ENCODE measurements at places on chromosomes 2 and 18.
A peak's percentile ranks its signal among the peaks of the same experiment; 100 is the strongest.

GRCh38 chr2:192398236-192398635, 203.5 kb upstream of the TMEFF2 start:
- no peaks in the 10 kb centered on the region for H3K36me3 ChIP-seq
- H3K27me3 ChIP-seq, result no peaks in the 10 kb centered on the region
- no peaks in the 10 kb centered on the region for H3K4me1 ChIP-seq
- no peak overlapping the region for H3K4me3 ChIP-seq
- DNase-seq, result no peak

DNA sequence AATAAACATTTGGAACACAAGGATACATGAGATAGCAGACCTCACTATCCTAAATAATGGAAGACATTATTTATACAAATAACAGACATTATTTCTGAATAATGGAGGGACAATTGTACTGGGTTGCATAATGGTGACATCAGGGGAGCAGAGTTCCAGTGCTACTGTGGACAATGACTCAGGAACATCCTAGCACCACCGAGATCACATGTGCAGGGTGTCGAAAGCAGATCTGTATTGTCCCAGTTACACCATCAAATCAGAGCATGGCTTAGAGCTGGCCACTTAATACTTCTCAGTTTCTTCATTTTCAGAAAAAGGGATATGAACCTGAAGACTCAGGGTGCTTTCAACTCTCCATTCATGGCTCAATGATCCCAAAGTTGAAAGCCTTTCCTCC, 249.1 kb upstream of the RBMS1 start:
- no peaks in the 10 kb centered on the region for H3K27me3 ChIP-seq
- no peaks in the 10 kb centered on the region for H3K4me1 ChIP-seq
- H3K27ac ChIP-seq, result no peak overlapping the region

DNA sequence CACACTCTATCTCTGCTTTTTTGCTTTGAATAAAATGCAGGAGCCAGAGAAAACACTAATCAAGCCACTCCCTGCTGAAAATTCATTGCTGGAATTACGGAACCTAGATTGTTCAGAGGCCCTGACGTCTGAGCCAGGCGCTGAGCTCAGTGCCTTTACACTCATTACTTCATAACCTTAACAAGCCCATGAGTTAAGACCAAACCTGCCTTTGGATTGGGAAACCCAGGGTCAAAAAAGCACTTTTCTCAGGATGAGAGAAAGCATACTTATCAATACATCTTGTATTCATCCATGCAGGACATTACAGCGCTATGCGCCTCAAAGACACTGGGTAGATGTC, 762 bp downstream of the INO80C start:
- no peaks in the 10 kb centered on the region for H3K36me3 ChIP-seq
- peak; percentile 73 for DNase-seq
- peak overlapping the region; percentile 64 for H3K4me3 ChIP-seq
- peaks cover 21% of the 10 kb centered on the region for H3K4me1 ChIP-seq
- H3K27ac ChIP-seq, result peak overlapping the region; percentile 95

DNA sequence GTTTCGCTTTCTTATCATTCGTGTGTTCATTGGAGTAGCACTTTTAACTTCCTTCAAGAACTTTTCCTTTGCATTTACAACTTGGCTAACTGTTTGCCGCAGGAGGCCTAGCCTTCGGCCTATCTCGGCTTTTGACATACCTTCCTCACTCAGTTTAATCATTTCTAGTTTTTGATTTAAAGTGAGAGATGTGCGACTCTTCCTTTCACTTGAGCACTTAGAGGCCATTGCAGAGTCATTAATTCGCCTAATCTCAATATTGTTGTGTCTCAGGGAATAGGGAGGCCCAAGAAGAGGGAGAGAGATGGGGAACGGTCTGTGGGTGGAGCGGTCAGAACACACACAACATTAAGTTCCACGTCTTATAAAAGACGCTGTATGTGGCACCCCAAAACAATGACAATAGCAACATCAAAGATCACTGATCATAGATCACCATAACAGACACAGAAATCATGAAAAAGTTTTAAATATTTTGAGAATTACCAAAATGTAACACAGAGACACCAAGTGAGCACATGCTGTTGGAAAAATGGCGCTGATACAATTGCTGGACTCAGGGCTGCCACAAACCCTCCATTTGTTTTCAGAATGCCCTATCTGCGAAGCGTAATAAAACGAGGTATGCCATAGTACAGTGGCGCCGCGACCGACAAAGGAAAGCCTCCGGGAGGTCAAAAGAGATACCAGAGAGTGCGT, 553 bp downstream of the TIGD1 start:
- no peaks in the 10 kb centered on the region for H3K27me3 ChIP-seq
- H3K4me1 ChIP-seq, result no peaks in the 10 kb centered on the region
- peak overlapping the region; percentile 66 for H3K4me3 ChIP-seq
- no peak for DNase-seq
- H3K27ac ChIP-seq, result peak overlapping the region; percentile 96

DNA sequence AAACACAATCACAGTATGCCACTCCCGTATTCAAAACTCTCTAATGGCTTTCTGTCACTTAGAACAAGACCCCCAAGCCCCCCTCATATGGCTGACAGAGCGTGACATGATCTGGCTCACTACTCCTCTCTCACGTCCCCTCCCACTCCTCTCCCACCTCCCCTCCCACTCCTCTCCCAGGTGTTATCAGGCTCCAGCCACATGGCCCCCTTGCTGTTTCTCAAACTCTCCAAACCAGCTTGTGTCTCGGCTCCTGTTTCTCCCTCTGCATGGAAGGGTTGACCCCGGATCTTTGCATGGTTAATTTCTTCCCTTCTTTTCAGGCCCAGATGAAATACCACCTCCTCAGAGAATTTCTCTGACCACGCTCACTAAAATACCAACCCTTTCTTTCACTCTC, 180.8 kb downstream of the SLC8A1 start:
- no peaks in the 10 kb centered on the region for H3K27me3 ChIP-seq
- no peak for DNase-seq
- H3K27ac ChIP-seq, result peak overlapping the region; percentile 33
- H3K36me3 ChIP-seq, result no peaks in the 10 kb centered on the region
- no peak overlapping the region for H3K4me3 ChIP-seq

GRCh38 chr2:101442042-101442666, 32.8 kb downstream of the RFX8 start:
- no peaks in the 10 kb centered on the region for H3K36me3 ChIP-seq
- no peaks in the 10 kb centered on the region for H3K27me3 ChIP-seq
- H3K27ac ChIP-seq, result no peak overlapping the region
- DNase-seq, result no peak
- H3K4me3 ChIP-seq, result no peak overlapping the region

- no peak overlapping the region for H3K27ac ChIP-seq
- no peak for DNase-seq
- H3K36me3 ChIP-seq, result no peaks in the 10 kb centered on the region
These were observed 339.2 kb upstream of the SALL3 start for GRCh38 chr18:78640246-78640995.

GRCh38 chr2:53941749-53942148, 29.0 kb downstream of the PSME4 start:
- peaks cover 49% of the 10 kb centered on the region for H3K4me1 ChIP-seq
- DNase-seq, result no peak
- H3K27ac ChIP-seq, result no peak overlapping the region
- H3K27me3 ChIP-seq, result no peaks in the 10 kb centered on the region
- no peak overlapping the region for H3K4me3 ChIP-seq
- no peaks in the 10 kb centered on the region for H3K36me3 ChIP-seq

GRCh38 chr2:58698620-58699019, 457.5 kb upstream of the FANCL start:
- no peaks in the 10 kb centered on the region for H3K36me3 ChIP-seq
- H3K27ac ChIP-seq, result no peak overlapping the region
- no peak for DNase-seq
- H3K4me1 ChIP-seq, result no peaks in the 10 kb centered on the region
- no peak overlapping the region for H3K4me3 ChIP-seq

DNA sequence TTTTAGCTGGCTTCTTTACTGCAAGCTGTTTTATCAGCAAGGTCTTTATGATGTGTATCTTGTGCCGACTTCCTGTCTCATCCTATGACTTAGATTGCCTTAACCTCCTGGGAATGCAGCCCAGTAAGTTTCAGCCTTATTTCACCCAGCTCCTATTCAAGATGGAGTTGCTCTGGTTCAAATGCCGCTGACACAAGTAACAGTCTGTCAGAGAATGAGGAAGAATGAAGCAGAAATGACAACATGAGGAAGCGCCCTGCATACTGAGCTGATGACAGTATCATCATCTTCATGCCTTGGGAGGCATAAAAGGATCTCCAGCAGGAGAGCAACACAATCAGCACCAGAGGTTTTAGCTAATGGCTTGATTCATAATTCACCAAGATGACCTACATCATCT, 309.4 kb downstream of the NBAS start:
- H3K27me3 ChIP-seq, result no peaks in the 10 kb centered on the region
- H3K27ac ChIP-seq, result no peak overlapping the region
- DNase-seq, result no peak
- no peak overlapping the region for H3K4me3 ChIP-seq

DNA sequence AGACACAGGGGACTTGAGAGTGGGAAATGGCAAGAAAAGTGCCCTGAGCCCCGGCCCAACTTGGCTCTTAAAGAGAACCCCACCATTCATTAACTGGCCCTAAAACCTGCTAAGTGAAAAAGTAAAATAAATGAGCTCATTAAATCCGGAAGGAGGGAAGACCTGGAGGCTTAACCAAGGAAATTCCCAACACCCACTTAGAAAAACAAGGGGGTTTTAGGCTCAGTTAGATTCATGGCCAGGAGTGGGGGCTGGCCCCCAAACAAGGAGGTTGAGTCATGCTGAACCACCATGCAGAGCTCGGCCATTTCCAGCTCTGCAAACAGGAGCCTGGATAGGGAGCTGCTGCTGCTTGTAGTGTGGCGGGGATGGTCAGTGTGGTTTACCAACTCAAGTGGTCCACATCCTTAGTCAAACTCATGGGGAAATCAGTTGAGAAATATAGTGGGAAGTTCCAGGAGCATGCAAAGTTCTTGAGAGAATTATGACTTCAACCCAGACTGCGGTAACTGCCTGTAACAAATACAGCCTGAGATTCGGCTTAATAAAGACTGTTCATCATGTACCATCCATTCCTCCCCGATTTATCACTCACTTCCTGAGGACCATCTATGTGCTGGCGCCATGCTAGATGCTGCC, 39.7 kb upstream of the MRPL19 start:
- no peak overlapping the region for H3K27ac ChIP-seq
- H3K36me3 ChIP-seq, result no peaks in the 10 kb centered on the region
- no peak overlapping the region for H3K4me3 ChIP-seq
- peaks cover 3% of the 10 kb centered on the region for H3K4me1 ChIP-seq

DNA sequence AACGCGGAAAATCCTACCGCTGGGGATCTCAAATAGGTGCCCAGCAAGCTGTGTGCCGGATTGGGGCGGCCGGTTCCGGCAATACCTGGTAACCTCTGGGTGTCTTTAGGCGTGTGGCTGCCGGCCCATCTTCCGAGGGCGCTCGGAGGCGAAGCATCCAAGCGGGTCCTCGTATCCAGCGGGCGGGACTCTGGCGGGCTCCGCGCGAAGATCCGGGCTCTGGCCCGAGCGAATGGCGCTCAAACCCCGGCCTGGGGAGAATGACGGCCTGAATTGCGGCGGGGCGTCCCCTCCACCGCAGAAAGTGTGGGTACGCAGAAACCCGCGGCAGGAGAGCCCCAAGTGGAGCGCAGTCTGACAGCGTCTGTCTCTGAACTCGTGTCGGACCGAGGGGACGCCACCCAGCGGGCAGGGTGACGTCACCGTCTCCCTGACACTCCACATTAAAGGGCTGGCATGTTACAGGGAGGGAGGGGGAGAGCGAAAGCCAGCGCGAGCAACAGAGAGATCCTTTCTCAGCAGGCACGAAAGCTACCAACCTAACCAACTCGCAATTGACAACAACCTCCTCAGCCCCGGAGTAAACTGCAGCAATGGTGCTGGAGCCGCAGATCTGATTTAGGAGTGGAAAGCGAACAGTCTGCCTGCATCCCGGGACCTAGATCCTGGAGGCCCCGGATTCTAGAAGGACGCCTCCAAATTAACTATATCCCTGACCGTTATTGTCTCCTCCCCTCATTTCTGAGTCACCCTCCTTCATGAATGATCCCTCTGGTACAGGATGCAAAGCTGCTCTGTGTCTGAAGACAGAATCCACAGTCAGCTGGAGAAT, at the start of gene SKOR2:
Gene SKOR2 (minus strand): TSS at position 372 of the 832 bp plus-strand sequence. CDS start 2,477 bp downstream, outside the sequence.
- H3K27me3 ChIP-seq, result peaks cover 43% of the 10 kb centered on the region
- no peaks in the 10 kb centered on the region for H3K36me3 ChIP-seq
- no peak within 1 kb of the TSS for H3K4me3 ChIP-seq
- DNase-seq, result no peak
- H3K27ac ChIP-seq, result no peak within 1 kb of the TSS

DNA sequence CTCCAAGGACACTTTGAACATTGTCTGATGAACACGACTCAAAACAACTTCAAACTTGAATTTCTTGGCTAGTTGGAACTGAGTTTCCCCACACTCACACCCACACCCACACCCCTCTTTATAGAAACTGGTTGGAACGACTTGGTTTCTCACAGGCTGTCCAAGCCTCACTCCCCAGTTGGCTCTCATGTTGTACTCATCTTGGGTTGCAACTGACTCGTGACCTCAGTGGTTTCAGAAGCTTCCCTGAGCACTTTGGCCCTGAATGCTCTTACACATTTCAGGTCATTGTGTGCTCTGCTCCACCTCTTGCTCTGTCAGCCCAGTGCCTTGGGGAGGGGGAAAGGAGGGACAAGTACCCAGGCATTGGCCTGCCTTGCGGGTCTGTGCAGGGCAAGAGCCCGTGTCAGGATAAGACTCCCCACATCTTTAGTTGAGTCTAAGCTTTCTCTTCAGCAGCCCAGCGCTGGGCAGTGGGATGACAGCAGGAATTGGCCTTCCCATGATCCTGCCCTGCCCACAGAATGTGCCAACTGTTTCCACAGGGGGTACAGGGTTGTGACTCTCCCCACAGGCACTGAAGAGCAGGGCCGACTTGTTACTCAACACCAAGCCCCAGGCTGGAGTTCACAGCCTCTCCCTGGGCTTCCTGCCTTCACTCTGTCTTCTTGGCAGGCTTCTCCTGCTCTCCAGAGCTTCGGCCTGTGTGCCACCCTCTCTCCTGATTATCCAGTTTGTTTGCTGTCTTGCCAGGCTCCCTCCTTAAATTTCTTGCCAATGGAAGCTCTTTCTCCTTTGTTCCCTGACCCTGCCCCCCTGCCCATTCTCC, 104.6 kb downstream of the RTN4 start:
- H3K4me3 ChIP-seq, result no peak overlapping the region
- no peaks in the 10 kb centered on the region for H3K4me1 ChIP-seq
- peak; percentile 85 for DNase-seq
- H3K27me3 ChIP-seq, result no peaks in the 10 kb centered on the region

DNA sequence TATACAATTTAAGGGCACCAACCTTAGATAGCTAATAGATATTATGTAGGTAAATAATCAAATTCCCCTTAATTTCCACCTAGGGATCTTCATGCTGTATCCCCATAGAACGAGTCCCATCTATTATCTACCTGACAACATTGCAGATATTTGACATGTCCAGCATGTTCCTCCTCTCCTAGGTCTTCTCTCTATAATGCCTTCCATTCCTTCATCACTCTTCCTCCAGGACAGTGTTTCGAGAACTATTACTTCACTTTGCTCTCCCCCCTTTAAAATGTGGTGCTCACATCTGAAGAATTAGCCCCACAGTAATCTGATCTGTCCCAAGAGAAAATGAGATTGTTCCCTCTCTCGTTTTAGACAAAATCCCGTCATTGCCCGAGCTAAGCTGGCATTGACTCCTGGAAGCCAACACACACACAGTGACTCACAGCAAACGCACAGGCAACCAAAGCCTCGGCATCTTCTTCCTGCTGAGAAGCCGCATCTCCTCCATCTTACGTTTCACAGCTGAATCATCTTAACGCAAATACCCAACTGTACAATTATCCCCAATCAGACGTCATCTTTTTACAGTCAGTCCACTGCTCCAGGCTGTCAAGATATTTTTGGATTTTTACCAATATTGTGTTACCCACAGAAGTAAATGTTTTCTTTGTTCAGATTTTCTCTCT, 162.9 kb upstream of the AGAP1 start:
- H3K27ac ChIP-seq, result no peak overlapping the region
- no peaks in the 10 kb centered on the region for H3K27me3 ChIP-seq
- H3K4me1 ChIP-seq, result no peaks in the 10 kb centered on the region
- no peak for DNase-seq
- H3K4me3 ChIP-seq, result no peak overlapping the region

Data from sigmoid colon (tissue), 7 donors.